ENCODE measurements at places on chromosomes 7 and 10.

GRCh38 chr10:1698185-1698584 lies 39.1 kb downstream of the ADARB2 start:
- DNase-seq, result no peak

GRCh38 chr10:127922675-127923366 lies 15.9 kb downstream of the PTPRE start:
- DNase-seq, result peak; percentile 37

DNA sequence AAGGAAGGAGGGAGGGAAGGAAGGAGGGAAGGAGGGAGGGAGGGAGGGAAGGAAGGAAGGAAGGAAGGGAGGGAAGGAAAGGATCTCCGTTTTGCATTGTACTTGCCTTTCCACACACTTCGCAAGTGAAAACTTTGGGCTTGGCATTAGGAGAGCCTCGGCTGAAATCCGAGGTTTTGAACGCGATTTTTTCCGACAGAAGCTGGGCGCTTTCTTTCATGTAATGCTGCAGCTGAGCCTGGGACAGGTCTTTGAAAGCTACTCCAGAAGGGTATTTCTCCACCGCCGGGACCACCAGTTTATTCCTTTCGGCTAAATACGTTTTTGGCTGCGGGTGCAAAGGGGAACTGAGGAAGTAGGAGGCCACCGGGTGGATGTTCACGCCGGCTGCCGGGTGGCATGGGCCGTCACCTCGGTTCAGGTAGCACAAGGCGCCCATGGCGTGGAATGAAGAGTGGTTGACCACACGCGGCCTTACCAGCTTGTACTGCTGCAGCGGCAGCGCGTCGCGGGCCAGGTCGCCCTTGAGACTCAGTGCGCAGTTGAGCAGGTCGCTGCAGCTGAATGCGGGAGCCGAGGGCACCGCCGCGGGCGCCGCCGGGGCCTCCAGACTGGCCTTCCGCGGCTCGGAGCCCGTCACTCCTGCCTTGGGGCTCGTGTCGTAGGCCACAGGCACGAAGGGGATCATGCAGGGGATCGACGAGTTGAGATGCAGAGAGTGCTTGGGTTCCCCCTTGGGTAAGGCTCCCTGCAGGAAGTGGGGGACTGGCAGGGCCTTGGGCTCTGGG lies 825 bp downstream of the FEZF1 start:
- no peak for DNase-seq

DNA sequence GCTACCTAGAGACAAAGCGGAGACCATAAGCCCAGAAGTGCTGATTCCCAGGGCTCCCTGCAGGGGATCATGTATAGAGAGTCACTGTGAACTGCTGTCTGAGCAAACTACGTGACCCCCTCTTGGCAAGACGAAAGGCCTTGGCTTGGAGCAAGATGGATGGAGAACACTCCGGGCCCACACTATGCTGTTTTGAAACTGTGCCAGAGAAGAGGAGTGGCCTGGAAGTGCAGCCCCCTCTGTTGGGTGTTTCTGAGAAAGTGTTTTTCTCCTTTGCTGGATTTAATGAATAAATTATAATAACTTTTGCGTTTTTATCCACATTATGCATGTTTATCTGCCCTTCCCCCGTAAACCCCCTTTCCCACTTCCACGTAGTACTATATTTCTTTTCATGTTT lies 639.3 kb upstream of the GALNT17 start:
- DNase-seq, result no peak

DNA sequence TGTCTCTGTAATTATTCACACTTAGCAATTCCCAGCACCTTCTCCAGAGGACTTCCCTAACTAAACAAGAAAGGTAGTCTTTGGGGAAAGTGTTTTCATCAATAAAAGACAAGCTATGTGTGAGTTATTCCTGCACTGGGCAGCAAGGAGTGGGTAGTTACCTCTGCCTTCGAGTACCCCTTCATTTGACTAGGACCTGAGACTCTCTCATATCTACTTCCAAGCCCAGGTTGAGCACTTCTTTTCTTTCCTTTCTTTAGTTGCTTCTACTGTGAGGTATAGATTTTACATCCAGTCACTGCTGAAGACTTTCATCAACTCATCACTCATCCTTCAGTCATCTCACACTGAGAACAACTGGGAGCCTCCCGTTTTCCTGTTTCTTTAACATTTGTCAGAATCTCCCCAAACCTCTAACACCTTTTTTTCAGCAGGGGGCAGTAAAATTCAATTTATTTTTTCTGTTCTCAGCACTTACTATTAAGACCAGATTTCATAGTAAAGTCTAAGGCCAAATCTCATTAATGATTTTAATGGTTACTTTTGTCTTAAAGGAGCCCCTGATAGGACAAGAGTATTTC lies 80.1 kb upstream of the PRSS1 start:
- DNase-seq, result no peak

GRCh38 chr10:125114761-125115391 lies 45.5 kb downstream of the CTBP2 start:
- no peak for DNase-seq

GRCh38 chr7:74039337-74039736 lies 11.4 kb downstream of the ELN start:
- no peak for DNase-seq

GRCh38 chr10:113958631-113959382 lies 84.9 kb upstream of the ADRB1 start:
- peak; percentile 59 for DNase-seq

GRCh38 chr10:2949948-2950354 lies 117.4 kb upstream of the PFKP start:
- no peak for DNase-seq

DNA sequence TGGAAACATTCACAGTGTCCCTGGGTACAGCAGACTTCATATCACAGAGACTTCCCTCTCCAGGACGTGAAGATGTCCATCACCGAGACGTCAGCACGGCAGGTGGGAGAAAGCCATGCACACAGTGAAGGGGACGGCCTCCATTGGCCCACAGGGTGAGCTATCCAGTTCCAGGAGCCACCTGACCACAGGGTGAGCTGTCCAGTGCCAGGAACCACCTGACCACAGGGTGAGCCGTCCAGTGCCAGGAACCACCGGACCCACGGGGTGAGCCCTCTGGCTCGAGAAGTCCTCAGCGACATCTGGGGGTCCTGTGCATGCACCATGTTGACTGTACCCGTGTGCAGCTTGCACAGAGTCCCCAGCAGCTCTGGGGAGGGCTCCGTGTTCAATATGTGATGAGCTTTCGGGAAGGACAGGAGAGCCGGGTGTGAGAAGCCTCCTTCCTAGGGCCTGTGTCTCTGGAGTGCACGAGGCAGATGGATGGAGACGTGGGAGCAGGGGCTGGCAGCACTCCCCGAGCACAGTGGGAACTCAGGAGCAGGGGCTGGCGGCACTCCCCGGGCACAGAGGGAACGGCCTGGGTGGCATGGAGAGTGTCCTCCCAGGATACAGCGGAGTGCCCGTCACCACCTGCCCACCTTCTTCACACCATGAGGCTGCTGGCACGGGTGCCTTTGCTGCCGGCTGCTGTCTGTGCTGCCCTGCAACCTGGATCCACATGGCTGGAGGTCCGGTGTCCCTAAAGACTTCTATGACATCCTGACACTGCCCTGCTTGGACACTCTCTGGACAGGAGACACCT lies 616.2 kb downstream of the DNAJB6 start:
- DNase-seq, result no peak

GRCh38 chr10:123599366-123599849 lies 66.7 kb upstream of the GPR26 start:
- no peak for DNase-seq

GRCh38 chr10:113320987-113321386 lies 231.9 kb upstream of the HABP2 start:
- no peak for DNase-seq

- DNase-seq, result no peak
These were observed 39.0 kb downstream of the TAC1 start for GRCh38 chr7:97770850-97771249.

- DNase-seq, result no peak
These were observed 947.3 kb downstream of the IPMK start for GRCh38 chr10:57320416-57320815.
